ENCODE measurements at places on chromosomes 12 and 14.

GRCh38 chr12:2054091-2055018, 1.6 kb downstream of the CACNA1C start:
- no peak for DNase-seq

DNA sequence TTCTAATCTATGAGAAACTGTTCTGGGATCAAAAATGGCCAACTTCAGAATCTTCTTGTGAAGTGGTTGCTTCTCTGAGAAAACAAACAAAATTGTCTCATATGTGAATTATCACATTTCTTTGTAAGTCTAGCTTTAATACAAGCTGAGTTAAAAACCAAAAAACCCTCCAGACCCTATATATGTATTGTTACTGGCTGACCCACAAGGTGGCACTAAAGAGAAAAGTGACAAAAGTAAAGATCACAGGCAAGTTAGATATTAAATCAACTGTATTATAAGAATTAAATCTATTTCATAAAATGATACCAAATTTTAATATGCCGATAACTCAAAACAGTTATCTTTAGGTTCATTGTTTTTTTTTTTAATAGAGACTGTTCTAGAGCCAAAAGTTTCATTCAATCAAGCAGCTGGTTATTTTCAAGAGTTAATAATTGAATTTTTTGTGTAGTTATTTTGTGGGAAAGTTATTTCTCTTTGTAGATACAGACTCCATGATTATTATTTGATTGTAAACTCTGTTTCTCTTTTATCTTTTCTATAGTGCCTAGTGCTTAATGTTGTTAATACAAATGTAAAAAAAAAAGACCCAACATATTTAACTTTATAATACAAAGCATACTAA, 7.5 kb upstream of the TRHDE start:
- DNase-seq: no peak

- DNase-seq: no peak
Observed at GRCh38 chr12:52256584-52256935, 17.9 kb upstream of the KRT86 start.

DNA sequence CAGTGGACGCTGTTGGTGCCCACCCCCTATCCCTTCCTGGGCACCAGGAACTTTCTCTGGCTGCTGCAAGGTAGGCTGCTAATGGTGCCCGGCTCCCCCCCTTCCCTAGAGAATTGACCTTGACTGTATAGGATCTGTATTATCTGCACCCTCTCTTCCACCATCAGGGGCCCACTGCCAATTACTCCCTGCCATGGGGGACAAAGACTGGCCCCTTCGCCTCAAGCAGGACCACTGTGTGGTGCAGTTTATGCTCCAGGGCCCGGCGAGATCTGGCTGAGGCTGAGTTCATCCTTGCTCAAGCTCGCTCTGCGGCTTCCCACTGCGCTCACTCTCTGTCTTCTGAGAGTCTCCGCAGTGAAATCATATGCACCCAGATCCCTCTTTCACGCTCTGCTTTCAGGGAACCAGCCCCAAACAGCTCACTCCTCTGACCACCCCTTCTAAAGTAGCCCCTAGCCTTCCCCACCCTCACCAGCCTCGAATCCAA, 95.2 kb downstream of the LGMN start:
- no peak for DNase-seq

GRCh38 chr12:39571351-39571750, 48.3 kb downstream of the ABCD2 start:
- no peak for DNase-seq

DNA sequence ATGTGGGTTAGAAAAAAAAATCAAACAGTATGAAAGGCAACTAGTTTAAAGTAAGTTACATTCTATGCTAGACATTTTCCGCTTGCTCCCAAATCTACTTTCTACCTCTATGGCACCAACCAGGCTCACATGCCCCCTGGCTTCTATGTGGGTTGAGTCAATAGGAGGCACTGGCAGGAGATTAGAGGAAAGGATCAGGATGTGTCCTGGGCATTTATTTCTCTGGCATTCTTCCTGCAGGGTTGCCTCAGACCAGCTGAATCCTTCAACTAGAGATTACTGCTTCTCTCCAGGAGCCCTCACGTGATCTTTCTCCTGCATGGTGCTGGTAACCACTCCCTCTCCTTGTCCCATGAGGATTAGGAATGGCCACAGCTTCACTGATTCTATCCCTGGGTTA, 14.9 kb upstream of the CCDC60 start:
- DNase-seq: no peak

DNA sequence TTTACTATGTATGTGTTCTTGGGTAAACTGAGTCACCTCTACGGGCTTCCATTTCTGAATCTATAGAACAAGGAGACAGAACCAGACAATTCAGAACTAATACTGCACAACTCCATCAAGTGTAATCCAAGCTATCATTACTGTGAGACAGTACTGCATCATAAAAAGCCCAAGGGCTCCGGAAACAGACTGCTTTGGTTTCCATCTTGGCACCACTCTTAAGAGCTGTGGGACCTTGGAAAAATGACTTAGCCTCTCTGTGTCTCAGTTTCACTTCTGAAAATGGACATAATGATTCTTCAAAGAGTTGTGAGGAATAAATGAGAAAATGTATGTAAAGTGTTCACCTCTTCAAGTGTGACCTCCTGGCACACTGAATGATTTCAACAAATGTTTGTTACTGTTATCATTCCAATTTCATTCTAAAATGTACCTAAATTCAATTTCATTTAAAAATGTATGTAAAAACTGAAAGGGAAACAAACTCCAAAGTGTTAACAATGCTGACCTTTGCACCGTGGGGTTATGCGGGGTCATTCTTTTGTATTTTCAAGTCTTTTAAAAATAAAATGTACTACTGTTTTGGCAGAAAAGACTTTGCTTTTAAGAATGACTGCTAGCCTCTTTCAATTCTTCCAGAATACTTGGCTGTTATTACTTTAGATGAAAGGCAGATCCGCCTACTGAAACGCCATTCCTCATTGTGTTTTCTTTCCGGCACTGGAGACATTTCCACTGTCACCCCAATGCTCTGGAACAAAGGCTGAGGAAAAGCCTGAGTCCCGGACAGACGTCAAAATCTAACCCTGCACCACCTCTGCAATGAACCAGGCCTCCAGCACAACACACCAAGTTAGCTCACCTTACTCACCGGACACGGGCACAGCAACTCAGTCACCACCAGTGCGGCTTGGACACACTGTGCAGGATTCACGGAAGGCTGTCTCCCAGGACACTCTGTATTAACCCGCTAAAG, 62.8 kb downstream of the TMCC3 start:
- DNase-seq: no peak

DNA sequence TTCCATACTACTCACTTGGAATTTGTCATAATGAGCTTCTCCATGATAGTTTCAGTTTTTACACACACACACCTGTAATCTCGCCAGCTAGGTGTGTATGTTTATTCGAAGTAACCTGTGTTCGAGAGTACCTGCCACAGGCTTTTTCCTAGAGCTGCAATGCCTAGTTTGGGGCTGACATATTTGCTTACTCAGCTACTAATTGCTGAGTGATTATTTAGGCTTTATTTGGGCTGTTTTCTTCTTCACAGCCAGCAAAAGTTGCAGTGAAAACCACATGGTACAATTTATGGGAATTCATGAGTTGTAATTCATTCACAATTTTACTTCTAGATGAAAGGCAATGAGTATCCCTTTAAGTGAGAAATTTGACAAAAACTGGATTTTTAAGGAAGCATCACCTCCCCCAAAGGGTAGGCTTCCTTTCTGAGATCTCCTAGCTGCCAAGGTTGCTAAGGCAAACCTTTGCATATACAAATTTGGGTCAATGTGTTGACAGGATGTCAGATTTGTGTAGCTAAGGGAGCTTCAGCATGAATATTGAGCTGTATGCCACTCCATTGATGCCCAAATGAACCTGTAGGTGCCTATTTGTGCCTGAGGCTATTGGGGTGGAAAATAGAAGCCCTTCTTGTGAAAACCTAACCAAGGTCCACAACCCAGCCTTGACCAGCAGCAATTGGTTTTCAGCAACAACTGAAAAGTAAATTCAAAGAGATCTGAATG, 108.7 kb upstream of the OTX2 start:
- no peak for DNase-seq

DNA sequence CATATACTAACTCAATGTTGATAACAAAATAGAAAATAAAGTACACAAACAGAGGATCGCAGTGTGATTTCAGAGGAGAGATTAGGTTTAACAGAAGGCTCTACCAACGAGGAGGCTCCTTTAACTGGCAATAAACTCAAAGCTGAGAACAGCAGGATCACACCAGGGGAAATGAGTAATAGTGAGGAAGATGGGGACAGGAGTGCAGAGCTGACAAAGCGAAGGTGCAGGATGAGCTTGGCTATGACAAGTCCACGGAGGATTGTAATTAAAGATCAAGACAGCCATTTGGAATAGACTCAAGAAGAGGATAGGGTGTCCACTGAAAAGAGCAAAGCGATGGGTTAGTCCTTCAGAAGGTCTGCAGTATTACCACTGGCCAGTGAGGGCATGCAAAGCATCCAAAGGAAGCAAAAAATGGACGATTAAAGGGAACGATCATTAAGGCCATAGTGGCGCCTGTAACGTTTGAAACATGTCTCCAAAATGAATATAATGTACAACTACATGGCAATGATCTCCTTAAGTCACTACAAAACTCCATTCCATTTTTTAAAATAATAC, 85.3 kb downstream of the GRIN2B start:
- no peak for DNase-seq

GRCh38 chr14:63727231-63727735, 582 bp downstream of the SGPP1 start:
- DNase-seq: peak; percentile 61

- DNase-seq: no peak
Observed at GRCh38 chr12:131239384-131240094, 285.8 kb downstream of the ADGRD1 start.

DNA sequence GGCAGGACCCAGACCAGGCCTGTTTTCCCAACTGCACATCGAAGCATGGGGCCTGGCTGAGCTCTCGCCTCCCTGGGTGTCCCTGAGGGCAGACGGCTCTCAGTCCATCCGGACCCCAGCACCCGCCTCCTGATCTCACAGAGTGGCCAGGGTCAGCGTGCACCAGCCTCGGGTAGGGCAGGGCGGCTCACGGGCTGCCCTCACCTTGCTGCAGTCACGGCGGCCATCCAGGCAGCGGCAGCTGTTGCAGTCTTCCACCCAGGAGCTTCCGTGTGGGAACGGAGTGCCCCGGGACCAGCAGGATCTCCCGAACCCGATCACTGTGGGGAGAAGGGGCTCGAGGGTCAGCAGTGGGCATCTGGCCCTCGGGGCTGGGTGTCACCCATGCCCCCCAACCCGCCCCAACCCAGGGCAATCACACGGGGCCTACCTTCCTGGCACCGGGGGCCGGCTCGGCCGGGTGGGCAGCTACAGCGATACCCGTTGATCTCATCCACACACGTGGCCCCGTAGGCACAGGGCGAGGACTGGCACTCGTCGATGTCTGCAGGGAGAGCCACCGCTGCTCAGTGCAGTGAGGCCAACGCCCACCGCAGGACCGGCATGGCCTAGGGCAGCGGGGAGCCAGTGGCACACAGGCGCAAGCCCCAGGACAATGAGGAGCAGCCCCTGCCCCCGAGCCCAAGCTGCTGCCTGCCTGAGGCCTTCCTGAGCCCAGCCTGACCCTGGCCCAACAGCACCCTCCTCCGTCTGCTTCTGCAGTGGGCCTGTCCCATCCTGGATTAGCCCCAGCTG, 22.2 kb downstream of the JAG2 start:
- peak; percentile 41 for DNase-seq

- no peak for DNase-seq
Observed at GRCh38 chr12:122166422-122167349, 7.3 kb downstream of the IL31 start.

GRCh38 chr14:100362311-100362927, 39.3 kb downstream of the SLC25A47 start:
- no peak for DNase-seq

GRCh38 chr12:122200541-122201175, 2.9 kb upstream of the B3GNT4 start:
- DNase-seq: no peak

DNA sequence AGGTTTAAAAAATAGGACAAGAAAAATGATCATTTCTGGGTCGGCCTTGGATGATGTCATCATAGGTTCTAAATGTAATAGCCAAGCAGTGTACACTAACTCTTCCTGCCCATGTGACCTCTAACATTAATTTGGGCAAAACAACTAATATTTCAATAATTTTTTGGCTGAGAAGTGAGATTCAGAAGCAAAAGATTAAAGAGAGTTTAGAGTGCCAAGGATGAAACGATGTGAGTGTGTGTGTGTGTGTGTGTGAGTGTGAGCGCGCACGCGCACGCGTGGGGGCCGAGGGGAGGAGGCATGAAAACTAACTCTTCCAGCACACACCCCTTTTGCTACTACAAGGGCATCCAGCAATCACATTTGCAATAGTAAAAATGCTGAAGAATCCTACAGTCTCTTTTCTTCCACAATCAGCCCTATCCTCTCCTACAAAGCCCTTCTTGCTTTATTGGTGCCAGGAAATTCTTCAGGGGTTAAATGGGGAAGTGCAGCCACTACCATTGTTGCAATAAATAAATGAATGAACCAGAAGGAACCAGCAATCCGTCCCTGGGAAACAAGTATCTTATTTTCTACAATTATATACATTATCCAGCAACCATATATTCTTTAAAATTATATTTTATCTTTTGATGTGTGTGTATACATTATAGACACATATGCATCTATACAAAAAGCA, 52.9 kb downstream of the PEBP1 start:
- peak; percentile 60 for DNase-seq

- DNase-seq: no peak
Observed at GRCh38 chr14:79924551-79924950, 286.8 kb downstream of the DIO2 start.

DNA sequence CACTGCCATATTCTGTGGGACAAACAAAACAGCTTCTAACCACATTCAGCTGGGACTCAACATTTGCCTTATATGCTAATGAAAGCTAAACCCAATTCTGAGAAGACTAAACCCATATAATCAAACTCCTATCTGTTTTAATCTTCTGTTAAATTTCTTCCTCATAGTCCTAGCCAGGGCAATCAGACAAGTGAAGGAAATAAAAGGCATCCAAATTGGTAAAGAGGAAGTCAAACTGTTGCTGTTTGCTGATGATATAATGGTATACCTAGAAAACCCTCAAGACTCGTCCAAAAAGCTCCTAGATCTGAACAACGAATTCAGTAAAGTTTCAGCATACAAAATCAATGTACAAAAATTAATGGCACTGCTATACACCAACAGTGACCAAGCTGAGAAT, 157.1 kb downstream of the PHLDA1 start:
- DNase-seq: no peak

DNA sequence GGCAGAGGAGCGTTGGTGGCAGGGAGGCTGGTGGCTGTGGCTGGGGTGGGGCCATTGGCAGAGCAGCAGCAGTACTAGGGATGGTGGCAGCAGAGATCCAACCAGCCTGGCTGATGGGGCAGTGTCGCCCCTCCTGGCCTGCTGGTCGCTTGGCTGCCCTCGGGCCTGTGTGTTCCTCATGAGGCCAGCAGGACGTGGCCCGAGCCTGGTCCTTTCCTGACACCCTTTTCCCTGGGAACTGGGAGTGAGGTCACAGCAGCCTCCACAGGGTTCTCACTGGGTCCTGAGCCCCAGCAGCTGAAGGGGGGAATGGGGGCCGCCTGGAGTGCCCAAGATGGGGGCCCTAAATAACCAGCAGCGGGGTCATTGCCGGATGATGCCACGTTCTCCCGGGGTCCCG, 46.1 kb downstream of the KIF26A start:
- DNase-seq: no peak

- DNase-seq: no peak
Observed at GRCh38 chr12:31585271-31585670, 5.7 kb downstream of the DENND5B start.

GRCh38 chr12:132245521-132246101, 83.8 kb downstream of the GALNT9 start:
- no peak for DNase-seq

- no peak for DNase-seq
Observed at GRCh38 chr12:70513426-70513825, 123.8 kb downstream of the PTPRB start.

GRCh38 chr14:93061380-93062012, 54.2 kb downstream of the ITPK1 start:
- no peak for DNase-seq

Data from Right ventricle myocardium superior (tissue), 1 donor.